ENCODE measurements at places on chromosomes 2 and 18.

DNA sequence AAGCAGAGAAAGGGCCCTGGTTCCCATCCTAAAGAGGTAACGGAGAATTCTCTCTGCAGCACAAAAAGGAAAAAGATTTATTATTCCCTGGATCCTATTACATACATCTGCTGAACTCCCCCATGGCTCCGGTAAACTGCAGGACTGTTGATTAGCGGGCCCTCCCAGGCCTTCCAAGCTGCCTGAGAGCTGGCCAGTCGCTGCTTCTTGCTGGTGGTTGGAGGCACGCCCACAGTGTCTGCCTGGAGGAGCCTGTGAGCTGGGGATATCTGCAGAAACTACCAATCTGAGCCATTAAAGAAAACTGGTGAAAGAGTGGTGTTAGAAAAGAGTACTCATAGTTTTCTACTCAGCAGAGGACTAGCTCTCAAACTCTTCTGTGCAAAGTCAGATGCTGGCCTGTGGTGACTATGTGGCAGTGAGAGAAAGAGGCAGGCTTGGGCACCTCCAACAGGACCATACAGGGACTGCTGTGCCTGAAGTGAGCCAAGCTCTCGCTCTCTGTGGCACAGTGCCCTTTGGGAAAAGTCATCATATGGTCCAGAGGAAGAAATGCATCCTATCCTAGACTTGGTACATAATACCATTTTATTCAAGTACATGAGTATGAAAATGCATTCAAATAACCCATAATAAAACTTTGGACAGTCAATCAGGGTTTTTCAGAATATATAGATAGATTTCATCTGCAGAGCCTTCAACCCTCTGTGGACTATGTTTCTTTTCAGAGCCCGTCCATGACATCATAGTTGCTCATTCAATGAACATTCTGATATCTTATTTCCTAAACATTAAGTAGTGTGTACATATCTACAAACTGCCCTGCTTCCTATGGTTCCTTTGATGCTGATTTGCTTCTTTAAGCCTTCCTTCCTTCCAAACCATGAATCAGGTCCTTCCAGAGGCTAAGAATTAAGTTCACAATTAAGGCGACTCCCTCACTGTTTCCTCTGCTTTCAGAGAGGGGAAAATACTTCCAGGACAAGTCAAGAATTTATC is 242.0 kb upstream of the LYPD1 start:
- DNase-seq: no peak

GRCh38 chr18:79413426-79413825 is 17.7 kb downstream of the NFATC1 start:
- DNase-seq: no peak

DNA sequence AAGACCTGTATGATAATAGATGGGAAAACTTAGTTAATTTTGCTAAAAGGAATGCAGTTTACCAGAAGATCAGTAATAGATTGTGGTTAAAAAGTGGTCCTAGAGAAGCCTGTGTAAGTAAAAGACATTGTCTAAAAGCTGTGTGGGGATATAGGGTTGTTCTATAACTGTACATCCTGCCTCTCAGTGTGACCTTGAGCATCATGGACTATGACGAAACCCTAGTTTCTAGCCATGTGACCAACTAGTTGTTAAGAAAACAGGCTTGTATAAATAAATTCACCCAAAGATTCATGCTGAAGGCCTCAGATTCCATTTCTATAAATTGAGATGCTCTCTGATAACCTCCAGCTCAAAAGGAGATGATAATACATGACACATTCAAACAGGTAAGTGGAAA is 160.7 kb downstream of the IKZF2 start:
- DNase-seq: no peak

DNA sequence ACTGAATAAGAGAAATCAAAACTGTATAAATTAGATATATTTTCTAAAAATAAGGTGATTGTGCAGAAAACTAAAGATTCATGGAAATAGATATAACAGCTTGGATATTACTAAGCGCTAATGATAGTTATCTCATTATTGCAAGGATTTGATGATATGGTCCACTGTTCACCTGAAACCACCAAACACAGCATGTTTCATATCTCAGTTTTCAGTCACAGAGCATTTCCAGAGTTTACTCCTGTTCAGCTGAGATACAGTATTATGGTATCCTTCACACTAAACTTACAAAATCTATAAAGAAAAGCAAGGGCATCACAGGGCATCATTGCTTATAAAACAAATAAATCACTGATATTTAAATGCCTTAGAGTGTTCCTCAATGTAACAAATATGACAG is 591.6 kb downstream of the ERBB4 start:
- DNase-seq: no peak

GRCh38 chr2:146365041-146365440 is 1479.8 kb upstream of the ACVR2A start:
- no peak for DNase-seq

DNA sequence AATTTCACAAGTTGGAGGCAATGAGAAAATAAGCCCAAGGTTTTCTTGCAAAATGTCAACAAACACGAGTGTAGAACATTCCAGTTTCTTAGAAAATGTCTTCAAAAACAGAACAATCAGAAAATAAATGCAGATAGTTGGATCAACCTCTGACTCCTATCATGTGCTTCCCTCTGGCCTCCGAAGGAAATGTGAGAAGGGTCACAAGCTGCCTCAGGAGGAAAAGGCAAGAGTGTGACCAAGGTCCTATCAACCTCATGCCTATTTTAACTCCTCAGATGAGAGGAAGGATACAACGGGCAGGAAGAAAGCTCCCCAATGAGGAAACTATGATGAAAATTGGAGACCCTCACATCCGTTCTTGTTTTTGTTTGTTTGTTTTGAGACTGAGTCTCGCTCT is 7.9 kb downstream of the SCYGR5 start:
- DNase-seq: no peak

DNA sequence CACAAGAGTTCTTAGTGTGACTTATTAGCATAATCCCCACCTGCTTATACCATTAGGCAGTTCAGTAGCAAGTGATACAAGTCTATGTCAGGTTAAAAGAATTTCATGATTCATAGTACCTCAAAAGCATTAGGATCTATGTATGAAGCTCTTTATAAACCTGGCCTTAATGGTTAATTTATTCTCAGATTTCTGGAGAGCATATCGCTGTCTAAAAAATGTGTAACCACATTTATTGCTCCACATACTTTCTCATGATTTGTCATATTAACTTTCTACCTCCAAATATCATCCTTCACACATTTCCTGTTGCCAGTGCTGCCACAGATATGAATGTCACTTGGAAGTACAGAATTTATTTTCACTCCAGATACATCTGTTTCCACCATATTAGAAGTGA is 332.8 kb upstream of the MAP2 start:
- DNase-seq: no peak

- DNase-seq: no peak
Measured at GRCh38 chr18:28175930-28176697, 816 bp downstream of the CDH2 start.

- DNase-seq: no peak
Measured at GRCh38 chr18:41593171-41593675, 361.8 kb upstream of the PIK3C3 start.

GRCh38 chr2:67845621-67846369 is 217.0 kb downstream of the C1D start:
- no peak for DNase-seq

DNA sequence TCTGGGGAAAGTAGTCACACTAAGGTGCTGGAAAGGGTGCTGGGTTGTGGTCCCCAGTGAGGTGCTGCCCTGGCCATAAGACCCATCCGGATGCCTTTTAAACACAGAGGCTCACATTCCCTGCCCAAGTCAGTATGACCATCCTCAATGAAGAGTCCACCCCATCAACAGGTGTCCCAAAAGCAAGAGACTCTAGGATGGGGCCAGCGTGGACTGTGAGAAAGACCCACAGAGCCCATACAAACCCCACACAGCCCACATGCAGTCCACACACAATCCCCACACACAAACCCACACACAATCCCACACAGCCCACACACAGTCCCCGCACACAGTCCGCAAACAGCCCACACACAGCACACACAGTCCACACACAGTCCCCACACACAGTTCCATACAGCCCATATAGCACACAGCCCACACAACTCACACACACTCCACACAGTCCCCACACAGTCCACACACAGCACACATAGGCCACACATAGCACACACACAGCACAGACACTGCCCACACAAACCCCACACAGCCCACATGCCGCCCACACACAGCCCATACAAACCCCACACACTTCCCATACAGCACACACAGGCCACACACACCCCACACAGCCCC is 241.4 kb upstream of the SALL3 start:
- no peak for DNase-seq

DNA sequence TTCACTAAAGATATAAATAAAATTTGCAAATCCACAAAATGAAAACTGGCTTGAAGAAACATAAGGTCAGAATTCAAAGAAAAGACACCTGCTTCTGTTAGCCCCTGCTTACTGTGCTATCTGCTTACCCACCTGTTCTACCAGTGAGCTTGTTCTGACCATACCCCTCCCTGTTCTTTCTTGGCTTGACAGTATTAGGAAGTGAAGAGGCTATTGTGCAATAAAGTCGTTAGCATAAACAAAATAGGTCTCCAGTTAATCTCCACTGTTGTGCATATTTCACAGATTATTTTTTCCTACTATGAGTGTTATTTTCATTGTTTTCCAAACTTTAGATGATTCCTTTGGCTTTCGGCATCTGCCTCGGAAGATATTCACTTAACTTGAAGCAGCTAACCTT is 322.1 kb downstream of the CCDC85A start:
- DNase-seq: no peak

GRCh38 chr2:96940001-96940615 is 46.3 kb downstream of the FAM178B start:
- DNase-seq: no peak

DNA sequence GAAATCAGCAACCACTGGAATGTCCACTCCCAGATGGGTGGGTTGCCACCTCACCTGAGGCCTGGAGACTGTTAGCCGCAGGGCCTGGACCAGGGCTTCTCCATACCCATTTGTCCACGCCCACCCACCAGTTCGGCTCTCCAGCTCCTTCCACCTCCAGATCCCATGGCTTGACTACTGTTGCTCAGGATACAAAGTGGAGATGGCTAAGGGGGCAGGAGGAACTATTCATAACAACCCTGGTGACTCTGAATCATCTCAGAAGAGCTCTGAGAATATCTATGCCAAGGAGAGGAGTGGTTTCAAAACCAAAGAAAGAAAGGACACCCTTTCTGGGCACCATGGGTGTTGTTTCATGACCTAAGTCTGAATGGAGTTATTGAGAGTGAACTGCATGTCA is 145.8 kb downstream of the LAMA3 start:
- DNase-seq: no peak

- DNase-seq: no peak
Measured at GRCh38 chr18:26002375-26002910, 88.0 kb downstream of the SS18 start.

DNA sequence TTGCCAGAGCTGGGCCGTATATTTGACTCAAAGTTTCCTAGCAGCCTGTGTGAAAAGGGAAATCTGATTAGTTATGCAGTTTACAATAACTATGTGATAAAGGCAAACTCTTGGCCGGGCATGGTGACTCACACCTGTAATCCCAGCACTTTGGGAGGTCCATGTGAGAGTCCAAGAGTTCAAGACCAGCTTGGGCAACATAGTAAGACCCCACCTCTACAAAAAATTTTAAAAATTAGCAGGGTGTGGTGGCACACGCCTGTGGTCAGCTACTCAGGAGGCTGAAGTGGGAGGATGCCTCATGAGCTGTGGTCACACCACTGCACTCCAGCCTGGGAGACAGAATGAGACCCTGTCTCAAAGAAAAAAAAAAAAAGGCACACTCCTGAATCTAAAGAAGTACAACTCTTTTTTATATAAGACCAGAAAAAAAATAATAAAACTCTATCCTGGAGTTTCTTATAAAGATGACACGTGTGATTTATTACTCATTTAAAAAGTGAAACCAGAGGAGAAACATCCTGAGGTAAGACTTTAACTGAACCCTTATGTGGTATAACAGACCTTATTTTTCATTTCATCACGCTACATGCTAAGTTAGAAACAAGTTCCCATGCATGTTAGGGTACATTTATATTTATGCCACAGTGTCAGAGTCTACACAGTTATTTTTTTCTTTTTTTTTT is 32.6 kb upstream of the KCMF1 start:
- no peak for DNase-seq
